ENCODE measurements at places on chromosomes 2 and 18.

GRCh38 chr2:81598453-81598852 lies 1293.9 kb upstream of the LRRTM1 start:
- no peak for DNase-seq

- no peak for DNase-seq
Measured at GRCh38 chr18:23512641-23513040, 9.3 kb downstream of the RMC1 start.

DNA sequence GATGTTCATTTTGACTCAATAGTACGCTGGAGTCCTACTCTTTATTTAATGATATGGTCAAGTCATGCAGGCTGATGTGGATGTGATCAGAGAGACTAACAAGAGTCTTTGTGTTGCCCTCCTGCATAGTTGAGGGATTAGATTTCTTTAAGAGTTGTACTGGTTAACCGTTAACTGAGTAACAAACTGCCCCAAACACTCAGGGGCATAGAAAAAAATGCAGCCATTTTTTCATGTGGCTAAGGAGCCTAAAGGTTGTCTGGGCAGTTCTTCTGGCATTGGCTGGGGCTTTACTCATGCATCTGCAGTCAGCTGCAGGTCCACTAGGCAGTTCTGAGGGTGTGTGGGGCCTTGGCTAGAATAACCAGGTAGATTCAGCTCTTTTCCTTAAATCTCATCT lies 32.5 kb downstream of the DOCK10 start:
- no peak for DNase-seq

DNA sequence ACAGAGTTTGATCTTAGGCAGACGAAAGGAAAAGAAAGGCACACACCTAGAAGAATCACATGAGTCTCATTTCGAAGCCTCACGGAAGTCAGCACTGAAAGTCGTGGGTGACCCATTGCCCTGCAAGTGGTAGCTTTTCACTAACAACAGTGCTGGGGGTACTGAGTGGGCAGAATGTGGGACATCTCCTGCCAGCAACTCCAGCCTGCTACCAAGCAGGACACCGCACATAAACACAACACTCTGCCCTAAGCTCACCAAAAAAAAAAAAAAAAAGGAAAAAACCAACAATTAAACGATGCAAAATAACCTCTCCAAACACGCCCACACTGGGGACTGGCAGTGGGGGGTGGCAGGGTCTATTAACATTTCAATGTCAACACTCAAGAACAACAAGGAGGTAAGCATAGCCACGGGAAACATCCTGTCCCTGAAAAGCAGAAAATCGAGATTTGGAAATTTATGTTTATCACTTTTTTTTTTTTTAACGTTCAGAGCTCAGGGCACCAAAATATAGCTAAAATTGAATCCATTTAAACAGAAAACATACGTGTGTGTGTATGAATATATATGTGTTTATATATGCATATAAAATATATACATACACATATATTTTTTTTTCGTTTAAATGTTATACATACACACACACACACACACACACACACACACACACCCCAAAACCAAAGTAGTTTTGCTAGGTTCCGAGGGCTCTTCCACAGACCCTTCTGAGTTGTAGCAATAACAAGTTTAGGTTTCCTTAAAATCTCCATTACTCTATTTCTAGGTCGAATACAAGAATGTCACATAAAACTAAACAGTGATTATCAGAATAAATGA lies 2.2 kb downstream of the INO80D start:
- DNase-seq = no peak

- DNase-seq = no peak
Measured at GRCh38 chr2:99552529-99552928, 62.7 kb upstream of the REV1 start.

DNA sequence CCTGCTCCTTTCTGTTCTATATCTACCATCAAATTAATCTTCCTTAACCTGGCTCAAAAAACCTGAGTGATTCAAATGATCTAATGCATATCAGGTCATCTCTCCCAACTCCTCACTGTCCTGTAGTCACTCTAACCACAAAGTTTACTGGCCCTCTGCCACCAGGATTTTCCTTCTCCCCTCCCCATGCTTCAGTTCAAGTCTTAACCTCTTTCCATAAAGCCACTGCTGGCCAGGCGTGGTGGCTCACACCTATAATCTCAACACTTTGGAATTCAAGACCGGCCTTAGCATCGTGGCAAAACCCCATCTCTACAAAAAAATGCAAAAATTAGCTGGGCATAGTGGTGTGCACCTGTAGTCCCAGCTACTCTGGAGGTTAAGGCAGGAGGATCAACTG lies 7.5 kb upstream of the SP3 start:
- no peak for DNase-seq

- DNase-seq = no peak
Measured at GRCh38 chr2:28895189-28895893, 874 bp downstream of the WDR43 start.

DNA sequence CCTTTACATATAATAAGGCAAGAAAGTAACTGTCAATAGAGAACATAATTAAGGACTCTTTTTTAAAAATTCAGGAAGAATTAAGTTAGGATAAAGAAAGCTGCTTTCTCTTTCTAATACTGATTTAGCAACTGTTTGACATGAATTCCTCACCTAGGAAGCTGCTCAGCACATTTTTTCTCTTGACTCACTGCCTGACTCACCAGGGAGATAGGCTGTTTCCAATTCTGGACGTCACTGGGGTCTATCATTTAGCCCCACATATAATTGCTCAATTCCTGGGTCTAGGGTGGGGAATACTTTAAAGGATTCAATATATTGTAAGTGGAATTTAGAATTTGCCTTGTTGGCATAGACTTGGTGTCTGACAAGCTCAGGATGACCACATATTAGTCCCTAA lies 50.8 kb upstream of the UGP2 start:
- no peak for DNase-seq

GRCh38 chr18:58103339-58103985 lies 59.4 kb downstream of the NEDD4L start:
- DNase-seq = no peak

- DNase-seq = no peak
Measured at GRCh38 chr2:102033750-102034682, 42.3 kb downstream of the IL1R2 start.

- DNase-seq = no peak
Measured at GRCh38 chr2:52428224-52428623, 1339.4 kb upstream of the CHAC2 start.

- no peak for DNase-seq
Measured at GRCh38 chr2:28233164-28233676, 159.4 kb upstream of the FOSL2 start.

- no peak for DNase-seq
Measured at GRCh38 chr18:2083691-2084090, 487.6 kb downstream of the METTL4 start.

- no peak for DNase-seq
Measured at GRCh38 chr2:85396531-85397470, 13.4 kb downstream of the CAPG start.

DNA sequence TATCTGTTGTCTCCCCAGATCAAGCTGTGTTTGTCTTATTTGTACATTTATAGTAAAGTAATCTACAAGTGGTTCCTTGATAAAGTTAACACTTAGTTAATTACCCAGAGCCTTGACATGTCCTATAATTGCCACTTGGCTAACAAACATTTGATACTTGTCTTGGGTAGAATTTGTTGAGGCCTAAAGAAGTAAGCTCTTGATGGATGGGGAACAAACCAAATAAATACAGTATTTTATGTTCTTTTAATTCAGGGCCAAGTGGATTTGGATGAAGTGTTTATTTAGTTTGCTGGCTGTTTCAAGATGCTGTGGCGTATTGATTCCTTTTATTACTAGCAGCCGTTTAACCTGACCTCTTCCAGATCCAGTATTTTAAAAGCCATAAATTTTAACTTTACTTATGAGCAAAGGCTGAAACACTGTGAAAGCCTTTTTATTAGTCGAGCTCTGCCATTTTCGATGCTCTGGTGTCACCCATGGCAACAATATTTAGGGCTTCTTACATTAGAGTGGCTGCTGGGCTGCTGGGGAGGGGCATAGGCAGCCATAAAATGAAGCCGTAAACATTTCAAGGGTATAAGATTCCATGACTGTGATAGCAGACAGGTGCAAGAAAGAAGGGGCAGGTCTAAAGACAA lies 401.6 kb upstream of the NRP2 start:
- no peak for DNase-seq

- DNase-seq = no peak
Measured at GRCh38 chr18:46772357-46772756, 15.5 kb upstream of the ST8SIA5 start.

DNA sequence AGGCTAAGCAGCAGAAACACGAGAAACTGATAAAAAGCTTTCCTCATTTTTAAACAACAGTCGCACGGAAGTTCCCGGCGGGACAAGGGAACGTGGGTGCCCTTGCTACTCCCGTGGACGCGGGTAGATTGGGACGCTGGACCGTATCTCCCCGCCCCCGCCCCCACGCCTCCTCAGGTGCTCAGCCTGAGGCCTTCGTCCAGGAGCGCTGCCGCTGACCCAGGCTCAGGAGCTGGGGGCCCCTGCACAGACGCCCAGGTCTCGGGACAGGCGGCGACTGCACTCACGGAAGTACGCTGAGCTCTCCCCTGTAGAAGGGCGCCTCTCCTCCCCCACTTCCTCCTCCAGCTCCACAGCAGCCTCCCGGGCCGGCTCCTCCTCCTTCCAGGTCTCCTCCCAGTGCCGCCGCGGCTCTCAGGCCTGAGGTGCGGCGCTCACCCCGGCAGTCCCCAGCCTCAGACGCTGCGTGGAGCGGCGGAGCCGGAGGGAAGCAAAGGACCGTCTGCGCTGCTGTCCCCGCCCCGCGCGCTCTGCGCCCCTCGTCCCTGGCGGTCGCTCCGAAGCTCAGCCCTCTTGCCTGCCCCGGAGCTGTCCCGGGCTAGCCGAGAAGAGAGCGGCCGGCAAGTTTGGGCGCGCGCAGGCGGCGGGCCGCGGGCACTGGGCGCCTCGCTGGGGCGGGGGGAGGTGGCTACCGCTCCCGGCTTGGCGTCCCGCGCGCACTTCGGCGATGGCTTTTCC lies at the start of gene ITGAV:
TSS of gene ITGAV (plus strand) at position 445 of the 738 bp plus-strand sequence. CDS start at position 728, 283 bp downstream.
- DNase-seq = peak; percentile 73

DNA sequence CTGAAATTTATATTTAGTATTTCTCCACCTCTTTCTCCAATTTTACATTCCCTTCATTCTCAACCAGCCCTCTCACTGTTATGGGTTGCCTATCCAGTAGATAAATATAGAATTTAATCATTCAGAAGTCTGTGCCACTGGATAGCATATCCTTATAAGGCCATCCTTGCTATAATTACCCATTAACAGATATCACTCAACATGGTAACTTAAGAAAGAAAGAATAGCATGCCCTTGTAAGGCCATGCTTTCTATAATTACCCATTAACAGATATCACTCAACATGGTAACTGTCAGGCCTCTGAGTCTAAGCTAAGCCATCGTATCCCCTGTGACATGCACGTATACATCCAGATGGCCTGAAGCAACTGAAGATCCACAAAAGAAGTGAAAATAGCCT lies 1137.4 kb upstream of the FAM98A start:
- no peak for DNase-seq

GRCh38 chr2:52402128-52402527 lies 1365.5 kb upstream of the CHAC2 start:
- no peak for DNase-seq

DNA sequence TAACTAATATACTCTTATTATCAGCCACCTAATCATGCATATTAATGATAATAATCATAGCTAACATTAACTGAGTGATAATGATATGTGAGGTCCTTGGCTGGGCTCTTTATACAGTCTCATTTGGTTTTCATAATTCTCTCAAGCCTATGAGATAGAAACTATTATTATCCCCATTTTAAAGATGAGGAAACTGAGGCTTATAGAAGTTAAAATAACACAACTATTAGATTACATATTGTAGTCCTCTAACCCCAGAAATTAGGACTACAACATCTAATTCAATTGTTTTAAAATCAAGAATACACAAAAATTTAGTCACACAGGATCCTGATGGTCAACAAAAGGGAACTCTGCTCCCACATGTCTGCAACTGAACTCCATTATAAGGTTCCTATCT lies 83.6 kb upstream of the ITGB6 start:
- DNase-seq = no peak

DNA sequence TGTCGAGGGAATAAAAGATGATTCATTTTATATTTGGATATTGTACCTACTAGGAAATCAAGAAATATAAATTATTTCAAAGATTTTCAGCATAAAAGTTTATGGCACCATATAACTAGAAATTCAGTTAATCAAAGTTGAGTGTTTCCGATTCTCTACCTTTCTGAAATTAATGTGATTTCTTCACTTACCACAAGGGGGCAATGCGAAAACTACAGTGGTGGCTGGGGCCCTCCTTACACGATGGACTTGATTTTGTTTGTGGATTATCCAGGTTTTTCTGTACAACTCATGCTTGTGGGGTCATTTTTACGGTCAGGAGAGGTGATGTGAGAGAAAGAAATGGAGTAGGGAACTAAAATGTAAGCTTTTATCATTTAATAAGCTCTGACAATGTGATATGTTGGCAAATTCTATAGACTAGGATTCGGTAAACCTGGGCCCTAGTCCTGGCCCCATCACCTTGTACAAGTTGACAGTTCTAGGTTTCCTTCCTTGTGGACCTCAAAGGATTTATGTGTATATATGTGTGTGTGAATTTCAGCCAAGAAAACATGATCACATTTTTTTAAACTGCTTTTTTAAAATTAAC lies 47.6 kb downstream of the G6PC2 start:
- DNase-seq = no peak

DNA sequence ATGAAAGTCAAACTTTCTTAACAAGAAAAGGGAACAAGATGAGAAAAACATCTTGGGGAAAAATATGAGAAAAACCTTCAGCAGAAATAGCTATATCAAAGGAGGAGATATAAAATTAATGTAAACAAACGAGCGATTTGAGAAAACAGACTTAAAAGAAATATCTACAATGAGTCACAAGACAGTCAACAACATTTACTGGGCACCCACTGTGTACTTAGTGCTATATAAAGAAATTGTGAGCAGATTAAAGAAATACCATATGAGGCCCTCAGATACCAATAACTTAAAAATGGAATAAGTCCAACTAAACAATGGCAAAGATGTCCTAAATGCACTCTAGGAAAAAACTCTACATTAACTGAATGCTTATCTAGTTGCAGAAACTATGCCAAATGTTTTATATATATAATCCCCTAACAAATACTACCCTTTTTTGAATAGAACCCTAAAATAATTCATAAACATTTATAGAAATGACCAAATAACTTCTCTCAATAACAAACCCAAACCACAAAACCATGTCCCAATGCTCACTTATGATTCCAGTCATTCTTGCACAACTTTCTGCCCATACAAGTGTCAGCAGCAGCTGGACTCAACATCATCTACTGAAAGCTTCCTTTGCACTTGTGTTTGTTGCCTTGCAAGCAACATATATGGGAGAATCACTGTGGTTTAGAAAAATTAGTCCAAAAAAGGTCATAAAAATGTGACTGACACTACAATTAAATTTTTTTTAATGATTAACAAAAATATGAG lies 83.5 kb downstream of the COBLL1 start:
- DNase-seq = no peak
